ENCODE measurements at places on chromosomes 12 and 14.

- peaks cover 18% of the 10 kb centered on the region for H3K4me1 ChIP-seq
- H3K27me3 ChIP-seq = no peaks in the 10 kb centered on the region
- H3K36me3 ChIP-seq = no peaks in the 10 kb centered on the region
- no peak overlapping the region for H3K27ac ChIP-seq
- DNase-seq = no peak
Measured at GRCh38 chr14:64221391-64222003, 72.7 kb downstream of the ESR2 start.

DNA sequence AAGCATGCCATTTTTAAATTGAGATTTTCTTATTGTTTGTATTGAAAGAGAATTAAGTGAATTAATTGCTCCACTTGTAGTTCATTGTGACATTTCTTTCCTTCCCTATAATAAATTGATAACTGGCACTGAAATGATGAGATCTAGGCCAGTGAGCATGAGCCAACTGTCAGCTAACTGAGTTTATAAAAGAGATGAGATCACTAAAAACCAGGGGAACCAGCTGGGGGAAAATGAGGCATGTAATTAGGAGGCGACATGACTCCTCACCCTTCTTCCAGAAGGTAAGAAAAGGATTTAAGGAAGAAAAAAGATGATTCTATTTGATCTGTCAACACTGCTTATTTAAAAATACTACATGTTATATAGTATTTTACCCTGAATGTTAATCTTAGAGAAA, 104.5 kb upstream of the DNM1L start:
- no peaks in the 10 kb centered on the region for H3K27me3 ChIP-seq
- no peak for DNase-seq
- H3K36me3 ChIP-seq = no peaks in the 10 kb centered on the region
- no peak overlapping the region for H3K4me3 ChIP-seq
- no peak overlapping the region for H3K27ac ChIP-seq

GRCh38 chr12:107590814-107591375, 94.7 kb upstream of the PWP1 start:
- H3K4me3 ChIP-seq = no peak overlapping the region
- no peaks in the 10 kb centered on the region for H3K27me3 ChIP-seq
- H3K27ac ChIP-seq = no peak overlapping the region
- DNase-seq = no peak
- no peaks in the 10 kb centered on the region for H3K4me1 ChIP-seq

DNA sequence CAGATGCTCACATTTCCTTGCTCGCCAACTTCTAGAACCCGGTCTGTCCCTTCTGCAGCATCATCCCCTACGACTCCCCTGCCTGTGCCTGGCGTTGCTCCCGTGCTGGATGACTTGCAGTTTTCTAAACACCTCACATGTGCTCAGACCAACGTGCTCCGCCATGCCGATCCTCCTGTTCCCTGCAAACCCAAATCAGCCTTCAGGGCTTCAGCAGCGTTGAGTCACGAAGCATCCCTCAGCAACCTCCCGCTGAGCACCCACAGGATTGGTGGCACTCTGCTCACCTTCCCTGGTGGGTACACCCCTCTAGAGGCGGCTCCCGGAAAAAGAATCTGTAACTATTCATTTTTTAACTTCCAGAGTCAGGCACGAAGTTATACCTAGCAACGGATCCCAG, 2.8 kb upstream of the PIWIL1 start:
- DNase-seq = no peak
- no peaks in the 10 kb centered on the region for H3K4me1 ChIP-seq
- no peaks in the 10 kb centered on the region for H3K27me3 ChIP-seq
- no peak overlapping the region for H3K27ac ChIP-seq

GRCh38 chr14:101108579-101109346, 205.2 kb upstream of the RTL1 start:
- H3K4me1 ChIP-seq = no peaks in the 10 kb centered on the region
- no peak overlapping the region for H3K27ac ChIP-seq
- DNase-seq = no peak

- no peaks in the 10 kb centered on the region for H3K27me3 ChIP-seq
- no peaks in the 10 kb centered on the region for H3K36me3 ChIP-seq
- H3K4me3 ChIP-seq = peak overlapping the region; percentile 85
- no peak for DNase-seq
Measured at GRCh38 chr14:49863487-49864281, 11.1 kb upstream of the NEMF start.

- H3K27ac ChIP-seq = no peak overlapping the region
- DNase-seq = no peak
- no peaks in the 10 kb centered on the region for H3K4me1 ChIP-seq
Measured at GRCh38 chr14:32933629-32934072, 5.0 kb upstream of the NPAS3 start.

DNA sequence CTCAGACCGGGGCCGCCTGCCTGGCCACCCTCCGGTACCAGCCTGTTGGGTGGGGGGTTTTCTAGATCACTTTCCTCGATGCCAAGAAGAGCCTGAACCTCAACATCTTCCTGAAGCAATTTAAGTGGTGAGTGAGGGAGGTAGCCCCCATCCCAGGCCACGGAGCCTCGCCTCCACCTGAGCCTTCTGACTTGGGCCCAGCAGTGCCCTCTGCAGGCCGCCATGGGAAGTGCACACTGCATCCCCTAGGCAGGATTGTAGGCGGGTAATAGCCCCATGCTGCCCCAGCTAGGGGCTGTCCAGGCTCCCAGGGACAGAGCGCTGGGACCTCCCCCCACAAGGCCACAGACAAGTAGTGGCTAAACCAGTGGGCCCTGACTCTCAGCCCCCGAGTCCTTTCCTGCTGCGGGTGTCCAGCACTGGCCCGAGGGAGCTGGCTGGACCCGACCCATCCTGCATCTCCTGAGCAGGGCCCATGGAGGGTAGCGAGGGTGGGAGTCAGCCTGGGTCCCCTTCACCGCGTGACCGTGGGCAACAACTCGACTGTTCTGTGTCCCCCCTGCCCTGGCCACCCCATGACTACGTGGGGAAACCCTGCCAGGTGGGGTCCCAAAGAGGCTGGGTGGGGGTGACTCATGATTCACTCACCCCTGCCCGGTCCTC, 15.3 kb upstream of the ADSS1 start:
- no peak overlapping the region for H3K4me3 ChIP-seq
- H3K27me3 ChIP-seq = no peaks in the 10 kb centered on the region

DNA sequence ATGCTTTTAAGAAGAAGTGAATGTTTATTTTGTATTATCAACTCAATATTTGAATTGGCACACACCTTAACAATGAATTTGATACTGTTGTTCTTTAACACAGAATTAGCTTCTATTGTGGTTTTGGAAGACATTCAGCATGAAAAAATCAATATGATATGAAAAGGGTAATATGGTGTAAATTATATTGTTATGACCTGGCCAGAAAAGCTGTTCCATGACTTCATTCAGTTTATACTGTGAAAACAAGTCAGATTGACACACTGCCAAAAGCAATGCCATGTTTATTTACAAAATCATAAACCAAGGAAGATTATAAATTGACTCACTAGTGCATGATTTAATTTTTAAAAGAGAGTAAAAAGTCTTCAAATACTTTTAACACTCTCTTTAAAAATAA, 851.4 kb upstream of the SEL1L start:
- H3K4me3 ChIP-seq = no peak overlapping the region
- no peaks in the 10 kb centered on the region for H3K27me3 ChIP-seq
- no peaks in the 10 kb centered on the region for H3K36me3 ChIP-seq
- no peak for DNase-seq
- no peak overlapping the region for H3K27ac ChIP-seq

GRCh38 chr12:114311974-114312373, 94.0 kb downstream of the TBX5 start:
- no peaks in the 10 kb centered on the region for H3K27me3 ChIP-seq
- no peaks in the 10 kb centered on the region for H3K36me3 ChIP-seq

DNA sequence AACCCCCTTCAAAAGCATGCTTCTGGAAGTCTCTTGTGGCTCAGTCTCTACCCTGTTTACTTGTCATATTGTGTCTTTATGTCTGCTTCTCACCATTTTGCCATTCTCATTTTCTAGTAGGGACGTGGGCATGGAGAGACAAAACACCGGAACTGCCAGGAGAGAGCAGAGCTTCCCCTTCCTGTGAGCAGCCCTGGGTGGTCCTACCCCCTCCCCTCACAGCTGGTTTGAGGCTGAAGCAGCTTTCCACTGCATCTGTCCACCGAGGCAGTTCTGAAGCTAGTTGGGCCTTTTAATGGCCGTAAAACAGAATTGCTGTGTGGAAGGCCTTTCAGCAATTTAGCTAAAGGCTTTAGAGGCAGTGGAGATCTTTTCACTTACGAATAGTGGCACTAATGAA, 77.0 kb downstream of the PELI2 start:
- no peak overlapping the region for H3K4me3 ChIP-seq
- H3K27ac ChIP-seq = peak overlapping the region; percentile 60
- no peaks in the 10 kb centered on the region for H3K36me3 ChIP-seq

DNA sequence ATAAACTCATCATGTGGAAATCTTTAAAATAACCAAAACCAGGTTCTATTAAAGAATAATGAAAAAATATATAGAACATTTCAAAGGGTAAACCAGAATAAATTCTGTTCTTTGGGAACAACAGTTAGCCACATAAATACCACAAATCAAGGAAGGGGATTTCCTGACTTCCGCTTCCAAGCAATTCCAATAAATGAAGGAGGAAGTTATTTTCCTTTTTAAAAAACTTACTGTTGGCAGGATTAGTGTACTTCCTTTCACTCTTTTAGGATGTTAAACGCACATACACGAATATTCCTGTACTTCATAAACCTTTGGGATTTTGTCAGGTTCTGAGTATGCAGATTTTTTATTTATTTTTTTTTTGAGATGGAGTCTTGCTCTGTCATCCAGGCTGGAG, 13.7 kb upstream of the LIMA1 start:
- no peak for DNase-seq
- no peaks in the 10 kb centered on the region for H3K27me3 ChIP-seq
- H3K27ac ChIP-seq = no peak overlapping the region
